Kidney tubule cell (primary cell): ENCODE measurements at places on chromosomes 2 and 18.
A peak's percentile ranks its signal among the peaks of the same experiment; 100 is the strongest.

DNA sequence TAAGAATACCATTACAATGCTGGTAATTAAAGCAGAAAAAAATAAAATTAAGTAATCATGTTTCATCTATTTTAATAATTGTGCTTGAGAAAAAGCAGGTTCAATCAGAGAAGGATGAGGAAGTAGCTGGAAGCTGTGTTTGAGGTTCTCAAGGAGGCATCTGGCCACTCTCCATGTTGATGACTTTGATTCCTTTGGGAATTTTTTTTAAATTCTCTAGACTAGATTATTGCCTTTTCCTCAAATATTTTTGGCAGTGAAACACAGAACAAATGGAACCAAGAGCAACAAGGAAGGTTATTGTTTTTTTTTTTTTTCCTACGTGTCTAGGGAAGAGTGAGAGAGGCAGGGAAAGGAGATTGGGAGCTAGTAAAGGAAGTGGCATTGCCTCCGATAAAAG, 99.9 kb upstream of the NRP2 start:
- DNase-seq = no peak

DNA sequence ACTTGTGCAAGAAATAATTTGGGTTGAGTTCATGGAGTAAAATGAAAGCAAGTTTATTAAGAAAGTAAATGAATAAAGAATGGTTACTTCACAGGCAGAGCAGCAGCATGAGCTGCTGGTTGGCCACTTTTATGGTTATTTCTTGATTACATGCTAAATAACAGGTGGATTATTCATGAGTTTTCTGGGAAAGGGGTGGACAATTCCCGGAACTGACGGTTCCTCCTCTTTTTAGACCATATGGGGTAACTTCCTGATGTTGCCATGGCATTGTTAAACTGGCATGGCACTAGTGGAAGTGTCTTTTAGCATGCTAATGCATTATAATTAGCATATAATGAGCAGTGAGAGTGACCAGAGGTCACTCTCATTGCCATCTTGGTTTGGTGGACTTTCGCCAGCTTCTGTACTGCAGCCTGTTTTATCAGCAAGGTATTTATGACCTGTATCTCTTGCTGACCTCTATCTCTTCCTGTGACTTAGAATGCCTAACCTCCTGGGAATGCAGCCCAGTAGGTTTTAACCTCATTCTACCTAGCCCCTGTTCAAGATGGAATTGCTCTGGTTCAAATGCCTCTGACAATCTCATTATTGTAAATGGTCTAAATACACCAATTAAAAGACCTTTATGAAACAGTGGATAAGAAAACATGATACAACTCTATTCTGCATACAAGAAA, 114.1 kb upstream of the FIGN start:
- DNase-seq = peak; percentile 13

DNA sequence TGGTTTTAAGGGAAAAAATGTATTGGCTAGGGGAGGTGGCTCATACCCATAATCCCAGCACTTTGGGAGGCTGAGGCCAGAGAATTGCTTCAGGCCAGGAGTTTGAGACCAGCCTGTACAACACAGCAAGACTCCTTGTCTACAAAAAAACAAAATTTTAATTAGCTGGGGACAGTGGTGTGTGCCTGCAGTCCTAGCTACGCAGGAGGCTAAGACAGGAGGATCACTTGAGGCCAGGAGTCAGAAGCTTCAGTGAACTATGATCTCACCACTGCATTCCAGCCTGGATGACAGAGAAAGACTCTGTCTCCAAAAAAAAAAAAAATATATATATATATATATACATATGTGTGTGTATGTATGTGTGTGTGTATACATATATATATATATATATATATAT, 18.5 kb downstream of the CCDC88A start:
- DNase-seq = no peak

DNA sequence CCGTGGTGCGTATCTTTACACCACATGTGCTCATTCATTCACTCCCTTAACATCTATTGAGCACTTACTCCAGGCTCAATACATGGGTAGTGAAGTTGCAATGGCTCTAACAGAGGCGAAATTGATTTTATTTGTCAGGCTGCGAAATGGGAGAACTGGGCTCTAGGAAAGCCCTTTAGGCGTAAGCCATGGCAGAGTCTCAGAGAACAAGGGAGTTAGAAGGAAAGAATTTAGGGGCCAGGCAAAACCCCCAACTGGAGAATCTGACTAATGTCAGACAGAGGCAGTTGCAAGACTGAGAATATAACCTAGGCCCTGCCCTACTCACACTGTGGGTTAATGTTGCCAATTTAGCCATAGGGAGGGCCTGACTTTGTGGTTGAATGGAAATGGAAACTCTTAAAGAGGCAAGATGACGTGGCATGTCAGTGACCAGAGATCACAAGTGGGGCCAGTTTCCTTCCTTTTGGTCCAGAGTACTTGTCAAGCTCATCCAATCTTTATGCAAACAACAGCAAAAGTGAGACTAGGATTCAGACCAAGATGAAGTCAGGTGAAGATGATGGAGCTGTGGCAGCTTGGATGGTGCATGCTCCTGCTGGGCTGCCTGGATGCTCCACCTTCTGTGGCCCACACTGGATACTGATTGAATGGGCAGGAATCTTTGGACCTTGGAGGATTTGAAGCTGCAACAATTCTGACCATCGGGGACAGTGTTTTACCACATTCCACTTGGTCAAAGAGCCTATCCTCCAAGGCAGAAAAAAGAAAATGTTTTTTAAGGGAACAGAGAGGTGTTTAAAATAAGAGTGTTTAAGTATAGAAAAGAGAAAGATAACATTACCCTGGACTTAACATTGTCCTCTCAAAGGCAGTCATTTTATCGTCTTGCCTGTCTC, 92.2 kb downstream of the CAPN13 start:
- DNase-seq = no peak

DNA sequence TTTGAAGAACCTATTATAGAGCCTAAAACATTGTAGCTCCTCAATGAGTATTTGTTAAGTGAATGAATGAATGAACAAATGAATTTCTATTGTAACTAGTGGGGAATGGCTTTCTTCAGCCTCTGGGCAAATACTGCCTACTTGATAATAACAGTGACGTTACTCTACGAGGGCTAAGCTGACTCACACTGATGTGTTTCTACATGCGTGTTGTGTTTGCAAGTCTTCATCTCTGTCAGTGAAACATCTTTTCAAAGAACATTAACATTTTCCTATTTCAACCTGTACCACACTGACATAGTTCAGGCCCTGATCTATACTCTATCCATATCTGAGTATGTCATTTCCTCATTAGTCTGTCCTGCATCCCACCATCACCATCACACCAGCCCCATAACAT, 319.9 kb upstream of the ACVR2A start:
- DNase-seq = no peak

DNA sequence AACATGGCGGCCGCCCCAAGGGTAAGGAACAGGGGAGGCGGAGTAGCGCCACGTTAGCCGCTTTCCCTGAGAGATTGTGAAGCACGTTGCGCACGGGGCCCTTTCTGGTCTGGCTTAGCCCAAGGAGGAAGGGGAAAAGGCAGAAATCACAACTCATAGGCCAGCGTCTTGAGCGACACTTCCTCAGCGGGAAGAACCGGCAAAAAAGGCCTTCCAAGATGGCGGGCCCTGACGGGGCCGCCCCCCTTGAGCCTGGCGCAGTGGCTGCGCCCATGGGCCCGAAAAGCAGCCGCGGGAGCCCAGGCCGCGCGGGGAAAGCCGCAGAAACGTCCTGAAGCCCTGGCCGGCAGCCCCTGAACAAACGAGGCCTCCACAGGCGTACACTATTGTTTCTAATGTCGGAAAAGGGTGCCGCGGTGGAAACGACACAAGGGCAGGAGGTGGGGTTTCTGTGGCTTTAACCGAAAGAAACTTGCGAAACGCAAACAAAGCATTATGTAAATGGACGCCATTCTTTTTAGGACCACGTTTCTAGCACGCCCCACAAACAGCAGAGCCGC, 919 bp upstream of the PCBP1 start:
- DNase-seq = peak; percentile 67

GRCh38 chr2:20516291-20516645, 69.4 kb downstream of the RHOB start:
- DNase-seq = no peak

- DNase-seq = peak; percentile 88
Observed at GRCh38 chr18:27964811-27965210, 212.1 kb downstream of the CDH2 start.

GRCh38 chr2:96872591-96873349, 2.9 kb upstream of the SEMA4C start:
- DNase-seq = peak; percentile 35

GRCh38 chr2:110732422-110733413, at the start of gene ACOXL:
TSS of gene ACOXL (plus strand) at chr2:110732573. CDS start at chr2:110768390, 35,817 bp downstream.
- peak; percentile 44 for DNase-seq

- DNase-seq = no peak
Observed at GRCh38 chr2:68768461-68768860, 33.9 kb downstream of the ARHGAP25 start.

GRCh38 chr2:162317861-162318327, 590 bp downstream of the IFIH1 start:
- peak; percentile 54 for DNase-seq

- DNase-seq = peak; percentile 15
Observed at GRCh38 chr2:224722250-224722649, 6.1 kb upstream of the CCDC195 start.

DNA sequence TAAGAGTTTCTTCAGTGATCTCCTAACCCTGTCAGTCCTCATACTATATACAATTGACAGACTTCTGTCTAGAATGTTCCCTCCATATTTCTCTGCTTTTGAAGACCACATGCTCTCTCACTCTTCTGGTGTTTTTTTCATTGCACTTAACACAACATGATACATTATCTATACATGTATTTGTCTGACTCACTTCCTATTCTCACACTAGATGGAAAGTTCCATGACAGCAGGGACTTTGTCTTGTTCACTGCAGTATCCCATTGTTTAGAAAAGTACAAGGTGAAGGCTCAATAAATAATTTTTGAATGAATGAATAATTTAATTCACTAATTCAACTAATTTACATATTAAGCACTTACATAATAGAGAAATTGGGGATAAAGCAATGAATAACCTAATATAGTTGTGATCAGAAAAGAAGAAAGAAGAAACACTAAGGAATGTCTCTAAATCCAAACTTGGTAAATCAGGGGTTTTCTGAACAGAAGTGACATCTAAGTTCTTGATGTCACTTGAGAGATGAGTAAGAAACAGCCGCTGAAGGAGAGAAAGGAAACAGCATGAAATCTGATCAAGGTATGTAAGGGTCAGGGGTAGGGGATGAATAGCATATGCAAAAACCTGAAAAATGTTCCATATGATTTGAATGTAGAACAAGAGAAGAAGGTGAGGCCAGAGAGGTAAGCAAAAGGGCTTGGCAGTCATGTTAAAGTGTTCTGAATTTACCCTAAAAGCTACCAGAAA, 42.4 kb downstream of the MBD2 start:
- no peak for DNase-seq

DNA sequence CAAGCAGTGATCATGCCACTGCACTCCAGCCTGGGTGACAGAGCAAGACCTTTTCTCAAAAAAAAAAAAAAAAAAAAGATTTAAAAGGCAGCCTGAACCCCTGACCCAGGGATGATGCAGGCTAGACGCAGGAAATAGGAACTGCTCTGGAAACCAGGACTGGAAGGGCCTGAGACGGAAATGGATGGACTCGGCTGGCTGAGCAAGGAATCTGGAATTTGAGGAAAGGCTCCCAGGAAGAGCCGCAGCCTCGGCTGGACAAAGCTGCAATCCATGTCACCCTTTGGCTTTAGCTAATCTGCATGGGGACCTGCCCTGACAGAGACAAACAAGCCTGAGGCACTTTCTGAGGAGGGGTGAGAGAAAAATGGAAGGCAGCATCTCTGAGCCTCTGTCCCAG, 55.0 kb upstream of the DAPL1 start:
- DNase-seq = peak; percentile 93

DNA sequence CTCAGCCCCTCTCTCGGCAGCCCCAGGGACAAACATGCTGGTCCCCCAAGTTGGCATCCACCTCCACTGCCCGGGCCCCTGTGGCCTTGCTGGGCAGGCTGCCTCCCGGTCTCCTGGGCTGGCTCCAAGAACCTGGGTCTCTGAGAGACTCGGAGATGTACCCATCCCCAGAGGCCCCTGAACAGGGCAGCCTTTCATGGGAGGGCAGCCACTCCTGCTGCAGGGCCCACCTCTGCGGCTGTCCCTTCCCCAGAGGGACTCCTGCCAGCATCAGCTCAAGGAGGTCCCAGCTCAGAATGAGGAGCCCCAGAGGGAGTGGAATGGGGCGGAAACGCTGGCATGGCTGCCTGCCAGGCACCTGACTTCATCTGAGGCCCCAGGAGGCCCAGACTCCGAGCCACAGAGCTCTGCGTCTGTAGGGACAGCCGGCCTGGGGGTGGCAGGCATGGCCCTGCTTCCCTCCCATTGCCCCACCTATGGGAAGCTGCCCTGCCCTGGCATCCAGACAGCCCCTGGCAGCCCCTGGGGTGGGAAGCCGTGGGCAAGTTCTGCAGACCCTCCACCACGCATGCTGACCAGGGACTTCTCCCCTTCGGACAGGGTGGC, 857 bp upstream of the CROCC2 start:
- DNase-seq = peak; percentile 42

DNA sequence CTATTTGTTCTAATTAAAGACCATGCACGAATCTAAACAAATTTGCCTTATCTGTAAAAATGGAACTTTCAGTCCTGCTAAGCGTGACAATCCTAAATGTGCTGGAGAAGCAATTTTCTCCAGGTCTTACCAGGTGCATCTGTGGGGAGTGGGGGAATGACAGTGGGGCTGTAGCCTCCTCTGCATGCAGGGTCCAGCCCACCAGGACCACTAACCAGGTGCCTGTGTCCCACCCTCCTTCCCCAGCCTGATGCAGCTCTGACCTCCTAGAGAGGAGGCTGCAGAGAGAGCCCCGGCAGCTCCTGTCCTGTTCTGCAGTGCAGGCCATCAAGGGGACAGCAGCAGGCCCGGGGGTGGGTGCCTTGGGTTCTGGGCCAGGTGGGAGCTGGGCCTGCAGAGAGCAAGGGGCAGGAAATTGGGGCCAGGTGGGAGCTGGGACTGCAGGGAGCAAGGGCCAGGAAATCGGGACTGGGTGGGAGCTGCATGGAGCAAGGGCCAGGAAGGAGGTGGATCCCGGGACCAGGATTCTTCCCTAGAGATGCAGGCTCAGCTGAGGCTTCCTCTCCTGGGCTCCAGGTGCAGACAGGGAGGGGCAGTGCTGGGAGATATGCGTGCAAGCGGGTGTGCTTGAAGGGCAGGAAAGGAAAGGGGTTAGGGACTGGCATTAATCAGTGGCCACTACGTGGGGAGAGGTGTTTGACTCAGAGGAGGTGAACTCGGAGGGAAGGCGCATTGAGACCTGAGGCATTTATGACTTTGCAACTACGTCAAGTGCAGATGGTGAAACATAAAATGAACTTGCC, 185.3 kb downstream of the ANKRD30B start:
- no peak for DNase-seq

- DNase-seq = no peak
Observed at GRCh38 chr18:70030728-70031127, 83.1 kb upstream of the CD226 start.

- DNase-seq = no peak
Observed at GRCh38 chr2:10647886-10648605, 41.7 kb downstream of the NOL10 start.

GRCh38 chr2:43513216-43513615, 82.6 kb downstream of the THADA start:
- DNase-seq = no peak
